ENCODE measurements at places on chromosomes 1 and 21.

DNA sequence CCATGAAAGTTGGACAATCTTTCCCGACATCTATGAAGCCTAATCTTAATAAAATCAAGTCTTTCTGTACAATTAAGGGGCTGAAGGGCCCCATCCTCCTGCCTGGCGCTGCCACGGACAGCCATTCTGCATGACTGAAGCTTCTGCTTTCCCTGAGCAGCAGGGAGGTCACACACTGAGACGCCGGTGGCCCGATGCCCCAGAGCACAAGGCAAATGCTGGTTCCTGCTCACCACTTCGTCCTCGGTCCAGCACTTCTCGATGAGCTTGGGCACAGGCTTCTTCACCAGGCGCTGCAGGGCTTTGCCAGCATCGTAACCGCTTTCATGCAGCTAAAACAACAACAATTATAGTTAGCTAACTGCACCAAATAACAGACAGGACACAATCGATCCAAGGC lies 147.8 kb downstream of the SLC45A1 start:
- DNase-seq = no peak

- no peak for DNase-seq
These were observed 20.4 kb upstream of the AK2 start for GRCh38 chr1:33057095-33057494.

GRCh38 chr1:116906812-116907211 lies 2.9 kb upstream of the PTGFRN start:
- DNase-seq = no peak

DNA sequence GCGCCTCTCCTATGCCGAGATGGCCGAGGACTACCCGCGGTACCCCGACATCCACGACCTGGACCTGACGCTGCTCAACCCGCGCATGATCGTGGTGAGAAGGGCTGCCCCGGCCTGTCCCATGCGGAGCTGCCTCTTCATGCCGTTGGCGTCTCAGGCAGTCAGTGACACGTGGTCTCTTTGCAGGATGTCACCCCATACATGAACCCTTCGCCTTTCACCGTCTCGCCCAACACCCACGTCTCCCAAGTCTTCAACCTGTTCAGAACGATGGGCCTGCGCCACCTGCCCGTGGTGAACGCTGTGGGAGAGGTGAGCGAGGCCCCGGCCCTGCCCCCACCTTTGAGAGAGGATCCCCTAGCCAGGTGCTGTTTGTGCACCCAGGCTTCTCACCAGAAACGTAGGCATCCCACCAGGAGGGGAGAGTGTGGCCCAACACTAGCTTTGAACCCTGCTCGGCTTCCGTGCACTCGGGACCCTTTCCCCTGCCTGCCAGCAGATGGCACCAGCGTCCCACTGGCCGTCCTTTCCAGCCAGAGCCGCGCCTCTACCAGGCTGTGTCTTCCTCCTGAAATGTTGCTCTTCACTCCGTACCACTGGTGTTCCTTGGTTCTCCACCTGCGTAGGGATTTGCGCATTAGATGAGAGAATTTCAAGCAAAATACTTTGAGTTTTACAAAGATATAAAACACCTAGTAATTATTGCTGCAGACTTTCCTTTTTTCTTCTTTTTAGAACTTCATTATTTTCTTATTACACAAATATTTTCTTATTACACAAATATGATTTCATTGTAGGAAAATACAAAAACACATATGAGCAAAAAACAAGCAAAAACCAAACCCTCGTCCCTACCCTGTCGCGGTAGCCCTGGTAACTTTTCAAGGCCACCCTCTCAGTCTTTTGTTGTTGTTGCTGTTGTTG lies 9.0 kb downstream of the NPPA start:
- DNase-seq = peak; percentile 43

GRCh38 chr1:31705080-31705866 lies 1.5 kb upstream of the COL16A1 start:
- DNase-seq = no peak

GRCh38 chr1:13828454-13829151 lies 128.6 kb downstream of the PRDM2 start:
- DNase-seq = no peak

- no peak for DNase-seq
These were observed 3.1 kb downstream of the TNNT2 start for GRCh38 chr1:201374364-201374763.

GRCh38 chr1:114379987-114380386 lies 131.0 kb downstream of the TRIM33 start:
- no peak for DNase-seq

DNA sequence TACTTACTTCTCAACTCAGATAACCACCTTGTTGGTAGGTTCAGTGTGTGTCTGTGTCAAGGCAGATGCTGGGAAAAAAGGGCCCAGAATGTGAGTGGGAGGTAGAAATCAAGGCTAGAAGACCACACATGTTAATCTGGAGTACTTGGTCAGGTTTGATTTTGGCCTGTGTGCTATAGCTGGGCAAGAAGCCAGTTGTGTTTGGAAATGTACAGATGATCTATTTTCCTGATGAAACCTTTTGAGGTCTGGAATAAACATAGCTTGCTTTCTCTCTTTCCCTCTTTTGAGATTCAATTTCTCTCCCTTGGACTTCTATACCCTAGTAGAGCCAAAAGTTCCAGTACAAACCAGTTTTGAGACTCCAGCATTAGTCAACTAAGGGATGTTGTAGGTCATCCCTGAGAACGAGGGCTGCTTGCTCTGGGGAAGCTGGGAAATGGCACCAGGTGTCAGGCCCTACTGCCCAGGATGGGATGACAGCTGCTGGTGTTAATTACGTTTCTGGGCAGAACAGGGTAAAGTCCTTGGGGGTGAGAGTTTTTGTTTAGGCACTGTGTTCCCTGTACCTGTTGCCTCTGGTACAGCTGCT lies 15.8 kb downstream of the MAPKAPK2 start:
- no peak for DNase-seq

DNA sequence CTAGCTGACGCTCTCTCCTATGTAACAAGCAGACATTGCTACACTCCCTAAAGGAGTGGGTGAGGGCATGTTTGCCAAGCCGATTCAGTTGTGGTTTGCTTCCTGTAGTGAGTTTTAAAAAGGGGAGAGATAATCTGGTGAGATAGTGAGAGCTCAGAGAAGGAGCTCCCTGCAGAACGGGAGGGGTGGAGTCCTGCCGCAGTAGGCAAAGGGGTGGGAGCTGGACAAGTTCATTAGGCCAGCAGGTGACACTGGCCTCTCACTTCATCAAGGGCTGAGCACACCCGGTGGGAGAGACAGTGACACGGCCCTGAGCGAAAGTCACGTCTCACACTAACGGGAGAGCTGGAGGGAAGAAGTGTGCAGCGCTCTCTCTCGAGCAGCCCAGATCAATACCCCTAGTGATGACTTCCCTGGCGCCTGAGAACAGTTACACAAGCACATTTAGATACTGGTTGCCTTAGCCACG lies 144.0 kb upstream of the CD34 start:
- no peak for DNase-seq

GRCh38 chr1:171213559-171214454 lies 28.7 kb downstream of the FMO2 start:
- no peak for DNase-seq

- no peak for DNase-seq
These were observed 216.6 kb downstream of the ATG4C start for GRCh38 chr1:63000508-63000907.

DNA sequence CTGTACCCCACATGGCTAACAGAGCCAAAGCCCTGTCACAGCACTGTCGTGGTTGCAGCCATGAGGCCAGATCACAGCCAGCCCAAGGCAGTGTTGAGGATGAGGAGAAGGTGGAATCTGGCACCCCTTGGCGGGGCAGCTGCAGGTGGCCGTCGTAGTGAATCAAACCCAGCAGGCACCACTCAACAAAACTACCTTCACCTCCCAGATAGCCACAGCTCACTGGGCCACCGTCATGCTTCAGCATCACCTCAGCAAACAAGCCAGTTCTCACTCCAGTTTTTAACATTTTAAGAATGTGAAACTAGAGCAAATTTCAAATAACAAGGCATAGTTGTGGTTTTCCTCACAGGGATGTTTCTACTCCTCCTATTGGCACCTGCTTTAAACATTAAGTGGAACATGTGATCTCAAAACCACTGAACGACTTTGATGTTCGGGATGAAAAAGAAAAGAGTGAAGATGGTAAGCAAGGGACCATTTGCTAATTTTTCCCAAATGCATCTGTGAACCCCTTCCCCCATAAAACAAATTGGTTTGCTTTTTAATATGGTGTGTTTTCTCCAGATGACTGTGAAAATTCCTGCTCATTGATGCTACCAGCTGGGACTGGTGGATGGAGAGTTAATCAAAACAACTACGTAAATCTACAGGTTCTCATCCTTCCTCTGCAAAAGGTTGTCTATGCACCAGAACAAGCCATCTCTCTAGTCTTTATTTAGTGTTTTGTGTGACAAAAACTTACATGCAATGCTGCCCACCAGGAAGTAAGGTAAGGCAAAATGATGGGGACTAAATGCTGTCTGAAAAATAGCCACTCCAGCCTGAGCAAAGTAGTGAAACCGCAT lies 45.5 kb downstream of the TOR1AIP2 start:
- no peak for DNase-seq

- peak; percentile 48 for DNase-seq
These were observed 12.4 kb downstream of the LMNA start for GRCh38 chr1:156126630-156127534.

DNA sequence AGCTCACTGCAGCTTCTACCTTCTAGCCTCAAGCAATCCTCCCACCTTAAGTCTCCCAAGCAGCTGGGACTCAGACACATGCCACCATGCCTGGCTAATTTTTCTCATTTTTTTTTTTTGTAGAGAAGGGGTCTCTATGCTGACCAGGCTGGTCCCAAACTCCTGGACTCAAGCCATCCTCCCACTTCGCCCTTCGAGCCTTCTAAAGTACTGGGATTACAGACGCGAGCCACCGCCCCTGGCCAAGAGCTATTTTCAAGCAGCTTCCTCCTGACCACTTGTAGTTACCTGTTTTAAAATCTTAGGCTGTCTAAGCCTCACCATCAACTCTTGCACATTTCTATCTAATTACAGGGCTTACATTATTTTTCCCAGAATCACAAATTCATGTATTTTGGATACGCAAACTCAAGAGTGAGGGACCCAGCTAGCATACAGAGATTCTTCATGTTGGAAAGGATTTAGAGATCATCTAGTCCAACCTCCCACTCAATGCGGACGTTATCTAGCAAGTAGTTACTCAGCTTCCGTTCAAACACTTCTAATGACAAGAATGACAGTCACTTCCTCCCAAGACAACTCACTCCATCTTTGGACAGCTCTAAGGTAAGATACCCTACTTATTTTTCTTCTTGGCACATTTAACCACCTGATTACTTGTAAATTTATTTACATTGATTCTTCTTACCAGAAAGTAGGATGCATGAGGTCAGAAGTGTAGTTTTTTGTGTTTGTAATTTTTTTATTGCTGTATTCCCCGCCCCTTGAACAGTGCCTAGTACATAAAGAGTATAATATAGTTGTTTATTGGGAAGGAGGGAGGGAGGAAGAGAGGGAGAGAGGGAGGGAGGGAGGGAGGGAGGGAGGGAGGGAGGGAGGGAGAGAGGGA lies 65.4 kb downstream of the LUZP1 start:
- no peak for DNase-seq

- no peak for DNase-seq
These were observed 769 bp downstream of the SV2A start for GRCh38 chr1:149916898-149917252.

DNA sequence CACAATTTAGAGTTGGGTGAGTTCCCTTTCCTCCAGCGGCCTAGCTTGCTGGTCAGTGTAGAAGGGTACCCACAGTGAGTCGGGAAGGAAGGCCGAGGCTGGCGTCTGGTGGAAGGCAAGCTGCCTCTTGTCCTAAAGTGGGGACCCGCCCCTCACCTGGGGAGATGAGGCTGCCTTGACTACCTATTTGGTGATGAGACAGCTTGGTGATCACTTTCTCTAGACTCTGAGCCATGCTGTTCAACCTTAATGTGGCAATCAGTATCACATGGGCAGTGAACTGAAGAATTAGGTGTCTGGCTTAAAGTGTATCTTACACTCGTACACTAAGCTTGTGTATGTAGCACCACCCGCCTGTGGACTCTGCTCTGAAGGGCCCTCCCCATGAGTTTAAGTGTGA lies 100.7 kb downstream of the COLGALT2 start:
- no peak for DNase-seq

DNA sequence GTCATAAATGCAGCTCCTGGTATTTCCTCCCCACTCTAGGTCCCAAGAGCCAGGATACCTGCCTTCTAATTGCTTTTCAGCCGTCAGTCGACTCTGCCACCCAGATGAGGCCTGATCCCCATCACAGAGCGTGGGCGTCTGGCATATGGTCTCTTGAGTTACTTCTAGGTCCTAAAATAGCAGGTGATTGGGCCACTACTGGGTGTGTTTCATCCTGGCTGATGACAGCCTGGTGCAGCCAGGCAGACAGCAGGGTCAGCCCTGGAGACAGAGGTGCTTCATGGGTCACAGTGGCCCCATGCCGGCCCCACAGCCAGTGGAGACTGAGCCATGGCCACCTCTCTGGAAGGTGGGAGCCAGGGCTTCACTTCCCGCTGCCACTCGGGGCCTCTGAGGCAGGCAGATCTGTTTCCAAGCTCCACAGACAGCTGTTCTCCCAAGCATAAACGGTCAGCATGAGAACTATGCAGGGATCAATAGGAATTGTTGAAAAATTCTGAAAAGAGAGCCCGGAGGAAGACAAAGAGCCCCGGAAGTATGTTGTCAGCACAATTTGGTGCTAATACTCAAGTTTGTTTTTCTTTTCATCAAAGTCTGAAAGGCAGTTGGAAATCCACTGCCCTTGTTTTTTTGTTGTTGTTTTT lies 83.0 kb downstream of the MAN1C1 start:
- no peak for DNase-seq

DNA sequence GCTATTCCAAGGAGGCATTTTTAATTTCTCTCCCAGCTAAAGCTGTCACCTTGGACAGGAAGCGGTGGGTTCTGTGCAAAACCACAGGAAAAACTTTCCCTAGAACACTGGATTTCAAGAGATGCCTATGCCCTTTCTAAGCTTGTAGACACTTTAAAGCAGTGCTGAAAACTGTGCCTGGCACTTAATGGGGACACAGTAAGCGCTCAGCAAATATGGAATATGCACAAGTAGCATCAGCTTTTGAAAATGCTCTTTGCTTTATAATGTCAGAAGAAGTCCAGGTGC lies 50.9 kb upstream of the TARBP1 start:
- no peak for DNase-seq

- no peak for DNase-seq
These were observed 145.5 kb downstream of the TIAM1 start for GRCh38 chr21:31198575-31198974.

DNA sequence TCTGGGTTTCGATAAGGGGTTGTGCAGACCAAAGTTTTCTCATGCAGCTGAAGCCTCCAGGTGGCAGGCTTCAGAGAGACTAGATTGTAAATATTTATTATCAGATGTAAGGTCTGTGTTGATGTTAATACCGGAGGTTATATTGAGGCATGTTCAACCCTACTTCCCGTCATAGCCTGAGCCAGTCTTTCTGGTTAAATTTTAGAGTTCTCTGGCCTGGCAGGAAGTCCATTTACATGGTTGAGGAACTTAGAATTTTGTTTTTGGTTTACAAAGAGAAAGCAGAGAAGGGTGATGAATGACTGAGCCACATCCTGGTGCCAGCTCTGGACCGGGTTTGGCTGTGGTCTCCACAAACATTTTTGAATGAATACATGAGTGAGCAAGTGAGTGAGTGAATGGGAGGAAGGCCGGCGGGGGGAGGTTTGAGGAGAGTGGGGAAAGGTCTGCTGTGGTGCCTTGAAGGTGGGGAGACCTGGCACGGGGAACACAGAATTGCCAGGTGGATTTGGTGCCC lies 218.5 kb downstream of the DISC1 start:
- no peak for DNase-seq

All from activated naive CD4-positive, alpha-beta T cell (primary cell).